CD4-positive, alpha-beta T cell (primary cell): ENCODE measurements at places on chromosomes 5 and 9.

DNA sequence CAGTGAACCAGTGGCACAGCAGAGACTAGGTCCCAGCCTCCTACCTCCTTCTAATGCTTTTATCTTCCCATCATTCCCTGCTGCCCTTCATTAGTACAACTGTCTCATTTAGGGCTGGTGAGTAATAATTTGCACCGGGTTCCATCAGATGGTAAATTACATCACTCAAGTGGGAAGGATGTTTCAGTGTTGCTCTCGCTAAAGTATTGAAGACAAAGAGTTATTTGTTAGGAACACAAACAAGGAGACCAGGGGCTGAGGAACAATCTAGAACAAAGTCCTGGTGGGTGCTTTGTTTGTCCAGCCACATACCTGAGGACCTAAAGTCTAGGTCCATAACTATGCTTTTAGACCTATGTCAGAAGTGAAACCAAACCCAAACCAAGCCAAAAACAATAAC lies 52.4 kb downstream of the SEC61B start:
- DNase-seq: no peak

DNA sequence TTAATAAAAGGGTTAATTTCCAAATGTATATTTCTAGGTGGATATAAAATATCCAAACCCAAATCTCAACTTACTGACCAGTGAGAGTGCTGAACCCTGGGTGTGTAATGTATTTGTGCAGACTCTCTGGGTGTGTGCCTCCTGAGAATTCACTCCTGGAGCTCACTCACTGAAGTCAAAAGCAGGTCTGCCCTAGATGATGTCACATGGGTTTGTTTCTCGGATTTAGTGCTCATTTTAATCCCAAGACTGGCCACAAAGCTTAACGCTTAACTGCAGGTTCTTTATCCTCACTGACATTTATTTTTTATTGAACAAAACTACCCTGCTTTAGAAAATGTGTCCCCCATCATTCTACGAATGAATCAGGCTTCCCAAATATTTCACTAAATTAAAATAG lies 179.4 kb downstream of the PPP2R2B start:
- DNase-seq: no peak

- no peak for DNase-seq
These were observed 12.9 kb upstream of the RHOBTB3 start for GRCh38 chr5:95718203-95718602.

DNA sequence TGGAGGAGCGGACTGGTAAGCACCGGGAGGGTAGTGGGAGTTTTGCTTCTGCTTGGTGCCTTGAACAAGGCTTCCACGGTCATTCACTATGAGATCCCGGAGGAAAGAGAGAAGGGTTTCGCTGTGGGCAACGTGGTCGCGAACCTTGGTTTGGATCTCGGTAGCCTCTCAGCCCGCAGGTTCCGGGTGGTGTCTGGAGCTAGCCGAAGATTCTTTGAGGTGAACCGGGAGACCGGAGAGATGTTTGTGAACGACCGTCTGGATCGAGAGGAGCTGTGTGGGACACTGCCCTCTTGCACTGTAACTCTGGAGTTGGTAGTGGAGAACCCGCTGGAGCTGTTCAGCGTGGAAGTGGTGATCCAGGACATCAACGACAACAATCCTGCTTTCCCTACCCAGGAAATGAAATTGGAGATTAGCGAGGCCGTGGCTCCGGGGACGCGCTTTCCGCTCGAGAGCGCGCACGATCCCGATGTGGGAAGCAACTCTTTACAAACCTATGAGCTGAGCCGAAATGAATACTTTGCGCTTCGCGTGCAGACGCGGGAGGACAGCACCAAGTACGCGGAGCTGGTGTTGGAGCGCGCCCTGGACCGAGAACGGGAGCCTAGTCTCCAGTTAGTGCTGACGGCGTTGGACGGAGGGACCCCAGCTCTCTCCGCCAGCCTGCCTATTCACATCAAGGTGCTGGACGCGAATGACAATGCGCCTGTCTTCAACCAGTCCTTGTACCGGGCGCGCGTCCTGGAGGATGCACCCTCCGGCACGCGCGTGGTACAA lies 556 bp downstream of the PCDHGC3 start:
- no peak for DNase-seq

GRCh38 chr5:31855134-31856040 lies 216.5 kb downstream of the PDZD2 start:
- no peak for DNase-seq

- no peak for DNase-seq
These were observed 41.3 kb upstream of the OLFM1 start for GRCh38 chr9:135045928-135046738.

DNA sequence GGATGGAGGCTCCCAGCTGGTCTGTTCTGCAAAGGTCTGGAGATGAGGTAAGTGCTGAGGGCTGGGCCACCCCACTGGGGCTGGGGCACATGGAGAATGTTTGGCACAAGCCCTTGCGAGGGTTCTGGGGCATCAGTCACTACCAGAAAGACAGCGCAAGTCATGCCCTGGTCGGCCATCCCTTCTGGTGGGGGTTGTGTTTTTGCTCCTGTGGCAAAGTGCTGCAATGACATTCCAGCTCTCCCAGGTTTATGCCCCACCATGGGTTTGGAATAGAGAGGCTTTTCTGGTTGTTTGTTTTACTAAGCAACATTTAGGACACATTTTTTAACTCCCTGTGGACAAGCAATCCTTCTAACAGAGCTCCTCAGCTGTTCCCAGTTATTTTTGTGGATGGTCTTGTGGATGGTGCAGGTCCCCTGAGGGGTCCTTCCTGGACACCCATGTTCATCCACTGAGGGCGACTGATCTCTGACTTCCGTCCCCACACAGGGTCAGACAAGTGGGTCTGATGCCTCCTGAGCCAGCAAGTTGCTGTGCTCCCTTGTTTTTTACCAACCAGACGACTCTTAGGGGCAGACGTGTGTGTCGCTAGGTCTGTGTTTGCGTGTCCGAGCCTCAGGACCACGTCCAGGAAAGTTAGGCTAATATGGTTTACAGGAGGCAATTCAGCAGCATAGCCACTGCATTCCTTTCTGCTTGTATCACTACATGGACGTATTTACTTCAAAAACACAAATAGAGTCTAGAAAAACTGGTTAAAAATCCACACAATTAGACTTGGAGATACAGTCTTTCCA lies 64.9 kb upstream of the ECM2 start:
- no peak for DNase-seq

DNA sequence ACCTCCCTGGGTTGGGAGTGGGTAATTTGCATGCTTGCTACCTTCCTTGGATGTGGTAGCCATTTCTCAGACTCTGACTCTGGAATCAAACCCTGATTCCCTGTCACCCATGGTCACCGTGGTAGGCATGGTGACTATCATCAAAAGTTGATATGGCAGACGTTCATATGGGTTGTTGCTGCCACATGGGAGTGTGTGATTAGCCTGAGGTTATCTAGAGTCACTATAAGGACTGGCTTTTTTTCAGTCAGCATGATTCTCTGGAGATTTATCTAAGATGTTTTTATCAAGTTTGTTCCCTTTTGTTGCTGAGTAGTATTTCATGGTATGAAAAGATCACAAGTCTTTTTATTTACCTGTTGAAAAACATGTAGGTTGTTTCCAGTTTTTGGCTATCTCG lies 7.0 kb downstream of the RCL1 start:
- DNase-seq: no peak

DNA sequence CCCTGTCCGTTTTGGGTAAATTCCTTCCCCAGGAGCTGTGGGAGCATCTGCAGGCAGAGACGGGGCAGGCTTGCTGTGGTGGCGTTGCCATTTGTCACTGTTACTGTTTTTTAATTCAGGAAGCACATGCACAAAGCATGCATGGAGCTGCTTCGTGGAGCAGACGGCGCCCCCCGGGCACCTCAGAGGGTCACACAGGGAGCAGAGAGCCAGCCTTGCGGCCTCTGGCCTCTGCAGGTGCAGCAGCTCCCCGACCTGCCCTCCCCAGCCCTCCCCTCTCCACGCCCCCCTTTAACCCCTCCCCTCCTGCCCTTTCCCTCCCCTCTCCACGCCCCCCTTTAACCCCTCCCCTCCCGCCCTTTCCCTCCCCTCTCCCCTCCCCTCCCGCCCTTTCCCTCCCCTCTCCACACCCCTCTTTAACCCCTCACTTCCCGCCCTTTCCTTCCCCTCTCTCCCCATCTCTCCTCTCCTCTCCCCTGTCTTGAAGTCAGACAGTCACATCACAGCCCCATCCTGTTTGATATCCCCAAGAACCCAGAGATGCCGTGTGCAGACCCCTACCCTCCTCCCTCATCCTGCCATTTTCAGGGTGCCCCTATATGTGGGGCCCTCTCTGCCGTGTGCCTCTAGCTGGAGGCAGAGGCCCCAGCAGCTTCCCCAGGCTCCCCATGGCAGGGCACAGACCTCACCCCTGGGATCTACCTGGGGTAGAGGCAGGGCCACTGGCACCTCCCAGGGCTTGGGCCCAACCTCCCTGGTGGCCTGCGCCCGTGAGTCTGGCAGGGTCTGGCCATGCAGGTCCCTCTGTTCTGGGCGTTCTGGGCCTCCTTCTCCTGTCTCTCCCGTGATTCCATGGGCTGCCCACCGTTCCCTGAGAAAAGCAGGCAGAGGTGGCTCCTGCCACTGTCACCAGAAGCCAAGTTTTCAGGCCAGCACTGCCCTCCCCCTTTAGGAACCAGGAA lies 29.6 kb upstream of the UBAC1 start:
- DNase-seq: peak; percentile 50

DNA sequence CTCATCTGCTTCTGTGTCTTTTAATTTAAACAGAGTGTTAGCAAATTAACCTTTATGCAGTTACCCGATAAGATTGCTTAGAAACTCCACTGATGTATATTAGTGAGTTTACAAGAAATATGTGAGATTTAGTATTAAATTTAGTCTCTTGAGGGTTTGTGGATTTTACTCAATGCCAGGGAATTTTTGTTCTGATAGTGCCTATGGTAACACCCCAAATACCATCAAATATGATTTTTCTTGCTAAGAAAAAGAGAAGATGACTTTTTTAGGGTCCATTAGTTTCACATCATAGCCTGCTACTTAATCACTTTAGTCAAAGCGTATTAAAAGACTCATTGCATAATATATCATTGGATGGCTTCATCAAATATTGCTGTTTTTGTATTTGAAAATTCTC lies 224.9 kb downstream of the PCSK5 start:
- no peak for DNase-seq

- DNase-seq: no peak
These were observed 165.5 kb upstream of the NFIL3 start for GRCh38 chr9:91589101-91589553.

DNA sequence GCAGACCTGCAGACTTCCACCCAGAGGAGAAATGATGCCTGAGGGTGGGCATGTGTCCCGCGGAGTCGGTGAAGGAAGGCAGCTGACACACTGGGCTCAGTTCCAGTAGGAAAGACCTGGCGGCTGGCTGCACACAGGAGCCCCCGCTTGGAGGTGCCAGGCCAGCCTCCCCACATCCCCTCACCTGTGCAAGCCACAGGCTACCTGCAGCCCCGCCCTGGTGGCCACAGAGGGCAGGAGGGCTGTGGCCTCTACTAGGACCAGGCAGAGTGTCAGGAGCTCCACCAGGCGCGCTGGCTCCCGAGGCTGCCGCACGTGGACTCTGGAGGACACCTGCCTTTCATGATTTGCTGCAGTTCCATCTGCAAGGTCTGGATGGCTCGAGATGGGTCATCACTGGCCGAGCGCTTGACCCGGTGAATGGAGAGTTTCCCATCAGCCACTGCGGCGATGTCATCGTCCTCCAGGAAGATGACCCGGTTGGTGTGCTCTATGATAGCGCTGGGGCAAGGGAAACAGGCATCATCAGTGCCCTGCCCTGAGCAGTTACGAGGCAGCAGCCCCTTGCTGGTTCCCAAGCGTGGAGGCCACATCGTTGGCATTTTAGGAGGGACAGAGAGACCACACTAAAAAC lies 26.7 kb upstream of the MAPK9 start:
- no peak for DNase-seq

- DNase-seq: peak; percentile 50
These were observed 637 bp upstream of the SMC5 start for GRCh38 chr9:70257991-70258691.

GRCh38 chr5:104845541-104845940 lies 1283.0 kb upstream of the NUDT12 start:
- DNase-seq: no peak
